ENCODE measurements at places on chromosomes 2 and 18.

DNA sequence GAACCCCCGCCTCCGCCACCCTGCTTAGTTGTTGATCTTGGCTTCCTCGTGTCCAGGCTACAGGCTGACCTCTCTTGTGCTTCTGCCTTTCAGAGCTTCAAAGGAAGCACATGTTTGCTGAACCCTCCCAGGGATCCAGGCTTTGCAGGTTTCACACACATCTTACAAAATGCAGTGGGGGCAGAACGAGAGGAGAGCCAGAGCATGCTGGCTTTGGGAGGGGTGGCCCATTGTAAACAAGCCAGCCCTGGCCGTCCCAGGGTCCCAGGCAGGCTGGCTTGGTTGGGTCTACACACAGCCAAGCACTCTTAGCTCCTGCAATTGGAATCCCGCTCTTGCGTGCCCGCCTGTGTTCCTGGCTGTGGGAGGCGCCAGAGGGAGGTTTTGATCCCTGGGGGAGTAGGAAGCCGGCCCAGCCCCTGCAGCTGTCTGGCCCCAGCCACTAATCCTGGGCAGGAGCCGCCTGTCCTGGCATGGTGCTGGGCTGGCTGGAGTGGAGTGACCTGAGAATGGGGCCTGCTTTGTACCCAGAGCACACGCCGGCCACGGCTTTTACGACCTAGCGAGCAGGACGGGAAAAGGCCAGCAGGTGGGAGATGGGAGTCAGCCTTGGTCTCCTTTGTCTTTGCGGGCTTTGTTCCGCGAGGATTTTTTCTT lies 53.9 kb downstream of the SH3BP4 start:
- peak; percentile 31 for DNase-seq

- DNase-seq = no peak
These were observed 10.8 kb downstream of the SNED1 start for GRCh38 chr2:241009191-241009590.

- DNase-seq = no peak
These were observed 856.4 kb upstream of the CELF4 start for GRCh38 chr18:38421872-38422615.

GRCh38 chr18:44119607-44120006 lies 561.1 kb upstream of the SETBP1 start:
- no peak for DNase-seq

GRCh38 chr2:20957788-20958525 lies 85.9 kb downstream of the APOB start:
- no peak for DNase-seq

DNA sequence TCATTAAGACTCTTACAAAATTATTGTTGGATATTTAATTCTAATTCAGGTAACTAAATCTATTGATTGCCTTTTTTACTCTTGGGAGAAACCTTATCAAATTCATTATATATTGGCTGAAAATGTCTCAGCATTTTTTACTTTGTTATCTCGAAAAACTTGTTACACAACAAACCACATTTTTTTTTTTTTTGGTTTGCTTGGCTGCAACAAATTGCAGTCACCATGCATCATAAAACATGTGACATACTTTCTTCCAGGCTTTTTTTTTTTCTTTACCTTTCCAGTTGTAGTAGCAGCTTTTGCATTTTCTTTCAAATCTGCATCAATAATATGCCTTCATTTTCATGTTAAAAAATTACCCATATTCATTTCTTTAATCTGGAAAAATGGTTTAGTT lies 186.7 kb downstream of the TDRD15 start:
- DNase-seq = no peak
